ENCODE measurements at places on chromosomes 16 and 17.

DNA sequence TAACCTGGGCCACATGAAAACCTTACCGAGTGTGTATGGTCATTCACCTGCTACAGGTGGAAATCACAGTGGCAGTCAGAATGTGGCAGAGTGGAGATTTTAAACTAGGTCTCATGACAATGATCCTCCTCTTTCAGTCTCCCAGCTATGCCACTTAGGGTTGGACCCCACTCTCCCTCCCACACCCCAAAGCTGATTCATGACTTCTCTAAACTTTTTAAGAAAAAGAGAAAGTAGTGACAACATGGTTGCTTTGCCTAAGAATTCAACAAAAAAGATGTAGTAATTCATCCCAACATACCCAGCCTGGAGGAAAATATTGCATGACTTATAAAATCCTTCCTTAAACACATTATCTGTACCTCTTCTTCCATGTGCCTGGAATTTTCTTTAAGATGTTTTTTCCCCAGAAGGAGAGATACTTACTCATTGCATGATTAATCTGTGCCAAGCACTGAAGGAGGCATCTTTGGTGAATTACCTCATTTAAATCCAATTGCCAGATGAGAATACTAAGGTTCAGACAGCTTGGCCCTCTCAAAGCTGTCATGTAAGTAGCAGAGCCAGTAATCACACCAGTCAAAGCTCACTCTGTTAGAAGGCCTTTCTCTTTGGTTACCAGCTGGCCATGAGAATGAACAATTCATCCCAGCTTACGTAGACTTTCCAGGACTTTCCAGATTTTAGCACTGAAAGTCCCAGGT is 119.9 kb downstream of the COPRS start:
- DNase-seq: no peak

DNA sequence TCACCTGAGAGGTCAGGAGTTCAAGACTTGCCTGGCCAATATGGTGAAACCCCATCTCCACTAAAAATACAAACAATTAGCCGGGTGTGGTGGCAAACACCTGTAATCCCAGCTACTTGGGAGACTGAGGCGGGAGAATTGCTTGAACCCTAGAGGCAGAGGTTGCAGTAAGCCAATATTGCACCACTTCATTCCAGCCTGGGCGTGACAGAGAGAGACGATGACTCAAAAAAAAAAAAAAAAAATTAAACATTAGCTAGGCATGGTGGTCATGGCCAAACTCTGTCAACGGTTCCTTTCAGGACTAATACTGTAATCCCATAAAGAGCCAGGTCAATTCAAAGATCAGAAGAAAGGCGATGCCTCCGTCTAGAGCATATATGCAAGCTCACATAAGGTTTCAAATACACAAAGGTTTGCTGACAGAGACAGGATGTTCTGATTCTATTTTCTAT is 2.4 kb downstream of the RNF157 start:
- no peak for DNase-seq

DNA sequence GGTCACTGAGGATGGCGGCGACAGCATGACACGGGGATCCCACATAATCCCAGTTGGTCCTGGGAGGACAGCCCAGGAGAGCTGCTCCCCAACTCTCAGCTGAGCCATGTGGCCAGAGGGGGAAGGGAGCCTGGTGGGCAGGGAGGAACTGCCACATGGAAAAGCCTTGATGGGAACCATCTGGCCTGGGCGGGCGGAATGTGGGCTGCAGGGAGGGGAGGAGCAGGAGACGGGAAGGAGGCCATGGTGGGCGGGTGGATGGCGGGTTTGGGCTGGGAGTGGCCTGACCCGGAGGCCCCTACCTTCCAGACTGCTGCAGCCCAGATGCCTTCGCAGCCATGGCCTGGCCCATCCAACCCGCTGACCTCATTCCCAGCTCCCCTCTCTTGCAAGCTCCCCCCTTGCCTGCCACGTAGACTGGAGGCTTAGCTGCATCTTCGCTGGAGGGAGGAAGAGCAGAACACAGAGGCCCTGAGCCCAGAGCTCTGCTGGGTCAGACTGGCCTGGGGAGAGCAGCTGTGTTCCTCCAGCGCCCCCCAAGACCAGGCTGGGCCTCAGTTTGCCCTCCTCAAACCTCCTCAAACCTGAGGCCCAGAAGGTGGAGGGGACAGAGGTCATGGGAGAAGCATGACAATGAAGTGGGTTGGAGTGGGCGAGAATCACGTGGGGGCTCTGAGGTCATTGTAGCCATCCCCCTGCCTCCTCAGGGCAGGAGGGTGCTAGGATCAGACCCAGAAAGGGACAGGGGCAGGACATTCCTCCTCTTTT is 8.2 kb upstream of the COL1A1 start:
- DNase-seq: peak; percentile 44

DNA sequence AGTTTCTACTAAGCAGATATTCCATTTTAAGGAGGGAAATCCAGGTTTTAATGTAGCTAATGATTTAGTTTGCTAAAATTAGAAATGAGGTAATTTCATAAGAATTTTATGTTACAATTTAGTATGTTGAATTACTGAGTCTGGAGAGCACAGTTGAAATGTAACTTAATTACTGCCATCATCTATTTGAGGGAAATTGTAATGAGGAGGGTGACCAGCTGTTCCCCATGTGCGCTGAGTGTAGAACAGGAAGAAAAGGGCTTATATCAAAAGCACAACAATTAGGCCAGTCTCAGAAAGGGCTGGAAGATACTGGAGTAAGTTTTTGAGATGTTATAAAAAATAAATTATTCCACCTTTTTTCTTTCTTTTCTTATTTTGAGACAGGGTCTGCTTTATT is 735.1 kb upstream of the GOT2 start:
- DNase-seq: no peak

GRCh38 chr16:87344931-87345631 is 27.9 kb upstream of the C16orf95 start:
- DNase-seq: no peak

DNA sequence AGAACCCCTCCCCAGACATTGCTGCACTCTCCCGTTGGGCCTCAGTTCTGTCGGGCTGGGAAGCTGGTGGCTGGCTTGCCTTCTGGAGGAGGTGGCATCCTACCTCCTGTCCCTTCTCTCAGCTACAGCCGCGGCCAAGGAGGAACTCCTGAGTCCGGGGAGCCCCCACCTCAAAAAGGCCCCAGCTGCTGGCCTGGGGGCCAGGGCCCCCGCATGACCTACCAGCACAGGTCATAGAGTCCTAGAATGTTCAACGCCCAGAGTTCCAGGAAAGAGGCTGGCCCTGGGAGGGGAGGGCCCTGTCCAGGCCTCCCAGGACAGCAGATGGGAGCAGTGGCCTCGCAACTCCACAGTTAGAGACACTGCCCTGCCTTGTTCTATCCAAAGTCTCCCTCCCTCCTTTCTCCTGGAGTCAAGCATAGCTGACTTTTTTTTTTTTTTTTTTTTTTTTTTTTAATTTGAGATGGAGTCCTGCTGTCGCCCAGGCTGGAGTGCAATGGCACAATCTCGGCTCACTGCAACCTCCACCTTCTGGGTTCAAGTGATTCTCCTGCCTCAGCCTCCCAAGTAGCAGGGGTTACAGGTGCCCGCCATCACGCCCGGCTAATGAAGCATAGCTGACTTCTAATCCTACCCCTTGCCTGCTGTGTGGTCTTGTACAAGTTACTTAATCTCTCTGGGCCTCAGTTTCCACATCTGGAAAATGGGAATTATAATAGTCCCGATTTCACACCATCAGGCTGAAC is 7.1 kb downstream of the CARHSP1 start:
- no peak for DNase-seq

GRCh38 chr16:85054948-85055492 is 27.4 kb downstream of the KIAA0513 start:
- no peak for DNase-seq

GRCh38 chr17:11608396-11608795 is 10.1 kb downstream of the DNAH9 start:
- peak; percentile 43 for DNase-seq

DNA sequence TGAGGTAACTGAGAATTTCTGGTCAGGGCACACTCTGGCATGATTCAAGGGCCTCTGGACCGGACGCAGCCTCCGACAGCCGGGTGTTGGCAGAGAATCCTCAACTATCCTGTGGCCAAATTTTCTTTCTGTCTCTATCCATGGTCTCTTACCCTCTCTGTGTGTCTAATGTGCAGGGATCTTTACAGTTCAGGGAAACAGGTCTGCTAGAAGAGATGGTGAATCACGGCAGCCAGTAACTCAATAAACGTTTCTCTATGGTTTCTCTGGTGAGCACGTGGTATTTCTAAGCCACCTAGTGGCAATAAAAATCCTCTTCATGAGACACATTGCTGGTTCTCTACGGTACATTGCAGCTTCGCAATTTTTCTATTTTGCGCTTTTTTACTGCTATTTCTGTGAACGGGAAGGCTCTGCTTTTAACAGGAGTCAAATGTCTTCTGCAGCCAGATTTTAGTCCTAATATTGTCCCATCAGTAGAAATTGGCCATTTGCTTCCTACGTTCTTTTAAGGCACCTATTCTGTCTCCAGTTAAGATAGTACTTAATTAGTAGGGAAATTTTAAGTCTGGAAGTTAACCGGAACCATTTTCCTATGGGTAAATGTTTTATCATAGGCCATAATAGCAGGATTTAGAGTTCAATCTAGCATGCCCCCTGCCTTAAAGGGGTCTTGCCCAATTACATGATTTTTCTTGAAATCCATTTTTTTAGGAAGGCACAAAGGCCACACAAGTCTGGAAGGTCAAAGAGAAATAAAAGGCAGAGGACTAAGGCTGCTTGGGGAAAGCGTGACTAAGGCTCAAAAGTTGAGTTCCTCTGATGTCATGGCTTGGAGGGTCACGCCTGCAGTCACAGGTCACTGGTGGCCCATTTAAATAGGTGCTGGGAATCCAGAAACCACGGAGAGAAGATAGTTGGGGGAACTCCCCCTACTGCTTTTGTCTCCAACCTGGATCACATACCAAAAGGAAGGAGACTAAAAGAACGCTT is 31.5 kb downstream of the QPRT start:
- DNase-seq: peak; percentile 88

DNA sequence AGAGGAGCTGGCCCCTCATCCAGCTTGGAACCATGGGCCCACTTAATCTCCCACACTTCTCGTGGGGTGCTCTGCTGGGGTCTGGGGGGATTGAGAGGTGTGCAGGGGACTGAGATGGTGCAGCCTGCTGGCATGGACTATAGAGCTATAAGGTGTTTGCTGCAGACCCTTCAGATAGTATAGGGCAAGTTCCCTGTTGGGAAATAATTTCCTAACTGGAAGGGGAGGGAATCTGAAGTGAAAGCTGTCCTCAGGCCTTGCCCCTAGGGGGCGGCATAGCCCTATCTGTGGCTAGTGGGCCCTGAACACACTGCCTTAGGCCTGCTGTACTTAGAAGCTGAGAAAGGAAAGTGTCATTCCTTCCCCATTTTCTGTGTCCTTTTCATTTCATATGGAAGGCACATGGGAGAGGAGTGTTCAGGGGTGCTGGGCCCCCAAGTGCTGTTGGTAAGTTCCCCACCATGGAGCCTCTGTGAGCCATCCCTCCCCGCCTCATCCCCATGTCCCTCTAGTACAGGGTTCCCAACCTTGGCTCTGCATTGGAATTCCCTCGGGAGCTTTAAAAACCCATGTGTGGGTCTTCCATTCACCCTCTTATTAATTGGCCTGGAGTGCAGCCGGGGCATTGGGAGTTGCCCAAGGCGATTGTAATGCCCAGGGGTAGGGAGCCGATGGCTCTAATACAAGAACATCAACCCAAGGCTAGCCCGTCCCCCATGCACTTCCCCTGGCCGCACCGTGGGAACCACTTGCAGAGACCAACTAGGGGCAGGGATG is 19.7 kb downstream of the GOSR2 start:
- DNase-seq: peak; percentile 87

- DNase-seq: peak; percentile 90
Observed at GRCh38 chr17:44345454-44346026, 438 bp downstream of the GRN start.

DNA sequence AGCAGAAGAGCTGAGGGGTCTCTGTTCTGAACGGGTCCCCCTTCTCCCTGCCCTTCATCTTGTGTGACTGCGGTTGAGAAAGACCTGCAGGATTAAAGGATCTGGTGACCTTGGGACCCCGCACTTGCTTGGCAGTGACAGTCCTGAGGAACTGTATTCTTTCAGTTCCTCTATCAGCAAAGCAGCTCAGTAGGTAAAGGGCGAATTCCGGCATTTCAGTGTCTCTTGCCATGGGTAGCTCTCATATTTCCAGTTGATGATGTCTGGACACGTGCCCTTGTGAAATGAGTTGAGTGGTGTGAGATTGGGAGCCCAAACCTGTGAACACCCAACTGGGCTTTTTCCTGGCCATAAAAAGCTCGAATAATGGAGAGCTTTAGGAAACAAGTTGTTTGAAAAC is 135.7 kb downstream of the PRKCA start:
- no peak for DNase-seq

Measured in brain (organoid and tissue), 16 donors.